ENCODE measurements at places on chromosomes 13 and 19. TPM values are rescaled to one million over a fixed set of nuclear protein-coding genes. Genes with fewer than 3 reads are reported as not detected.

DNA sequence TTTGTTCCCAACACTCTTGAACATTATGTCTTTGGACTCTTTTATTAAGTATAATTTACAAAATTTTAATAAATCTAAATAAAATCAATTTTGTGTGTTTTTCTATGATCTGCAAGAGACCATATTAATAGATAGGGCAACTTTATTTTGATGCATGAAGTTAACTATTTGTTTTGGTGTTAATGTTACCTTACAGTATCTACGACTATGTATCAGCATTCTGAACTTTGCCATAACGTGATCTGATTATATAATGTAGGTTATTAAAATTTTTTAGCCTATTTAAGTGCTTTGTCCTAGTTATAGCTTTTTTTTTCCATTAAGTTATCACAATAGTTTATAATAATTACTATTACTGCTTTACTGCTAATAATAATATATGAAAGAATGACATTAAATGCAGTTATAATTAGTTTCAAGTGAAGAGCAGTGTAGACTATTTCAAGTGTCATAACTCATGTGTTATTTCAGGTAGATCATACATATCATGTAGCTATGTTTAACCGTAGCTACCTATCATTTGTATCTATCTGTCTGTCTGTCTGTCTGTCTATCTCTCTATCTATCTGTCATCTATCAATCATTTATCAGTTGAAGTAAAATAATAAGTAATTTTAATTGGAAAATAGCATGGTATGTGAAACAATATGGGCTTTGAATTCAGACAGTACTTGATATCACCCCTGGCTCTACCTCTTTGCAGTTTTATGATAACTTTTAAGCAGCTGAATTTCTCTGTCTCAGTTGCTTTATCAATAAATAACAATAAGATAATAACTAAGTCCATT is 229.7 kb downstream of the GPC5 start:
- no peak for DNase-seq

GRCh38 chr19:55377356-55378131 is 918 bp downstream of the TMEM190 start:
- no peak for DNase-seq

The ATXN8OS gene
- not detected for total RNA-seq

GRCh38 chr19:49954092-49954829 is 6.7 kb downstream of the SIGLEC11 start:
- no peak for DNase-seq

- no peak for DNase-seq
Measured at GRCh38 chr19:19067276-19068072, 3.7 kb downstream of the SLC25A42 start.

The SPRY2 gene
- total RNA-seq: 17.6 TPM

GRCh38 chr19:37969695-37970094 is 62.7 kb downstream of the SIPA1L3 start:
- DNase-seq: no peak

The PRRG2 gene
- total RNA-seq: 2.4 TPM
